ENCODE measurements at places on chromosomes 4 and X.

GRCh38 chr4:172109466-172109865 lies 296.3 kb downstream of the GALNTL6 start:
- DNase-seq: no peak

- no peak for DNase-seq
These were observed 4.9 kb downstream of the CPEB2 start for GRCh38 chr4:15007201-15007600.

GRCh38 chr4:136725286-136726081 lies 806.8 kb downstream of the PCDH18 start:
- DNase-seq: no peak

- DNase-seq: no peak
These were observed 35.8 kb downstream of the PSAPL1 start for GRCh38 chr4:7398788-7399439.

- no peak for DNase-seq
These were observed 122.4 kb upstream of the NAP1L5 start for GRCh38 chr4:88819818-88820697.

DNA sequence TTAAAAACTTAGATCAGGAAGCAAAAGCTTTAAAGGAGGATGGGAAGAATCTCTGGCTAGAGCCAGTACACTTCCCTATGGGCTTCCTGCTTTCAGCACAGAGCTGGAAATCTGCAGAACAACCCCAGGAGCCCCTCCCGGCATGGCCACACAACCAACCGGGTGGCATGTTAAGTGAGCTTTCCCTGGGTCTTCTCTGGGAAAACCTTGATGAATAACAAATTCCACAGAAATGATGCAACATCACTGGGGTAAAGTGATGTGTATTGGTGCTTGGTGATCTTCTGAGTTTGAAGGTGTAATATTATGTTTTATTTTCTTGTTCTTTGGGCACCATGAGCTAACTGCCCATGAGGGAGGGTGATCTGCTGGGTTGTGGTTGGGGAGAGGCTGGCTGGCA lies 22.1 kb downstream of the NHS start:
- DNase-seq: no peak

- no peak for DNase-seq
These were observed 153.0 kb upstream of the TRPC5 start for GRCh38 chrX:112235547-112235946.

DNA sequence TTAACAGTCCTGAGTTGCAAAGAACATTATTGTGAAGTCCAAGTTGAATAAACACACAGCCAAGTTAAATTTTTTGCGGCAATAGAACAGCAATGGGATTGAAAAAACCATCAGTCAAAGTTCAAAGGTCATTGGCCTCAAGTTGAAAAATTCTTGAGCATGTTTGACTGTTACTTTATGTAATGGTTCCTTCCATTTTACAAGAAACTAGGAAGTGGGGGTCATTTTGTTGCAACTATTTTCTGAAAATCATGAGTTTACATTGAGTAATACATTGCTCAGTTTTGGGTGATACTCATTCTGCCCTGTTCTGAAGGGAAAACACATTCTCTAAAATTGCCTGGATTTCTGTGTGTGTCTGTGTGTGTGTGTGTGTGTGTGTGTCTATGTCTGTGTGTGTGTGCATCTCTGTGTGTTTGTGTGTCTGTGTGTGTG lies 5.2 kb upstream of the IRF2 start:
- no peak for DNase-seq

DNA sequence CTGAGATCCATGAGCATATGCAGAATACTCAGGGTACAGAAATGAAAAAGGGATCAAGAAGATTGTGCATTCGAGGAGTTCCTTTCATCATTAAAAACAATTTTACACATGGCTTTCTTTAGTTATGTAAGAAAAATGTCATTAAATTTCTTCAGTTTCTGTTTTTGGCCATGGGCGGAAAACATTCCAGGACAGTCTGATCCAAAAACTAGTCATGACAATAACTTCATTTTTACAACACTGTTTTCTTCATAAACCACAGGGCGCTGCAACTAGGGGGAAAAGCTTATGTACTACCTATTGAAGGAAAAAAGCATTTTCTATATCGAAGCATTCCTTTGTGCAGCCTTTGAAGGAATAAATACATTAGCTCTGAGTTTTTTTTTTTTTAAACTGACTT lies 28.2 kb downstream of the IL13RA1 start:
- DNase-seq: no peak

GRCh38 chr4:40121515-40121914 lies 64.9 kb downstream of the N4BP2 start:
- peak; percentile 48 for DNase-seq

DNA sequence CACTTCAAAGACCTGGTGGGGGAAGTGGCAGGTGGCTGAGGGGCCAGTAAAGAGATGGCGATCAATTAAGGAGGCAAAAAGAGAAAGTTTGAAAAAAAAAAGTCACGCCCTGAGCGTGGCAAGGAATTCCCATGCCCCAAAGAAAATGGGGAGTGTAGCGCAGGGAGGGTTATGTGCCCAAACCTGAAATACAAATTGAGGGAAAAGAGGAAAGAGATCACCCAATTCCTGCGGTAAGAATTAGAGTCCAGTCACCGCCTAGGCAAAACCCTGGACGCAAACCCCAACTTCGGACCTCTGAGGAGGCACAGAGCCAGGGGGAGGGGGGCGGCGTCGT lies 595 bp downstream of the ENOX2 start:
- DNase-seq: no peak

- DNase-seq: no peak
These were observed 43.7 kb upstream of the MED14 start for GRCh38 chrX:40778861-40779575.

GRCh38 chrX:29044423-29045184 lies 457.4 kb downstream of the IL1RAPL1 start:
- no peak for DNase-seq

DNA sequence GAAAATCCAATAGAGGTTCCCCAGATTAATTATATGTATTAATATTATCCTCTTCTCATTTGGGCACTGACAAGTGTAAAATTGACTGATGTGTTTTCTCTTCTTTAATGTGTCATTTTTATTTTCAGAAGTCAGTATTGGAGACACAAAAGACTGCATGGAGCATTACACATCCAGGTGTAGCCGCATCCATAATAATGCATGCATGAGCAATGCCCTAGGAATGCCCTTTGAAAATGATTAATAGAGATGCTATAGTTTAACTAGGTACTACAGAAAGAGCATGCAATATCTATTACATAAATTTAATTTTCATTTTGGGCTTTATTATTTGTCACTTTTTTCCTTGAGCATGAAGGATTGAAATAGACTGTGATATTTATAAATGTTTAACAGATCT lies 509.9 kb downstream of the SPOCK3 start:
- no peak for DNase-seq

GRCh38 chrX:107445146-107445545 lies 4.3 kb upstream of the FRMPD3 start:
- DNase-seq: no peak

DNA sequence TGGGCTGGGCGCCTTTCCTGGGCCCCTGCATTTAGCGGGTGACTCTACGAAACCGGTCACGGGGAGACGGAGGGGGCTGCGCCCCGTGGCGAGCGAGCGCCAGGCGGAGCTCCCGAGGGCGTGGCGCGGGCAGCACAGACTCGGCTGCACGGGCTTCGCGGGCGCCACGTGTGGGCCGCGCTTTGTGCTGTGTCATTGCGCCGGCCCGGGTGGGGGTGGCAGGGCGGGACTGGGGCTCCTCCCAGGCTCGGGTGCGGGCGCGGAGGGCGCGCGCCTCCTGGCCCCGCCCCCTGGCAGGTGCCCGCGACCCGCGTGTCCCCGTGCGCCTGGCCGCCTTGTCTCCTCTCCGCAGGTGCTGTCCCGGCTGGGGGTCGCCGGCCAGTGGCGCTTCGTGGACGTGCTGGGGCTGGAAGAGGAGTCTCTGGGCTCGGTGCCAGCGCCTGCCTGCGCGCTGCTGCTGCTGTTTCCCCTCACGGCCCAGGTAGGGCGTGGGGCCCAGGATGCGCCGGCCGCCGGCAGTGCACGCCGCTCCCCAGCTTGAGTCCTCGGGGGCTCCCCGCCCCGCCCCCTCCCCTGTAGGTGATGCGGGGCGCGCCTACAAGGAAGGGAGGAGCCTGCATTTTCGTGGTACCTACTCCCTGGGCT lies 651 bp downstream of the UCHL1 start:
- no peak for DNase-seq

DNA sequence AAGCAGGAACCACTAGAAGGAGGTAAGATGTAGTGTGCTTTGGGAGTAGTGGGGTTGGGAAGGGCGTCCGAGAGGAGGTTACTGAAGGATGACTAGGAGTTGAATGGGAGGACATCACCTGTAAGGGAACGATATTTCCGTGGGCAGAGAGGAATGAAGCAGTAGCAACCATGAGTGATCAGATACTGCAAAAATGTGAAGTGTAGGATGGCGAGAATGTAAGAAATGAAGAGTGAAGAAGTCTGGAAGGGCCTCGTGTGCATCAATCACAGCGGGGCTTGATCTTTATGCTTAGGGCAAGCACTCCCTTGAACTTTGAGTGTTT lies 594 bp downstream of the MSMO1 start:
- DNase-seq: no peak

- DNase-seq: no peak
These were observed 32.3 kb downstream of the MGARP start for GRCh38 chr4:139247700-139248238.

DNA sequence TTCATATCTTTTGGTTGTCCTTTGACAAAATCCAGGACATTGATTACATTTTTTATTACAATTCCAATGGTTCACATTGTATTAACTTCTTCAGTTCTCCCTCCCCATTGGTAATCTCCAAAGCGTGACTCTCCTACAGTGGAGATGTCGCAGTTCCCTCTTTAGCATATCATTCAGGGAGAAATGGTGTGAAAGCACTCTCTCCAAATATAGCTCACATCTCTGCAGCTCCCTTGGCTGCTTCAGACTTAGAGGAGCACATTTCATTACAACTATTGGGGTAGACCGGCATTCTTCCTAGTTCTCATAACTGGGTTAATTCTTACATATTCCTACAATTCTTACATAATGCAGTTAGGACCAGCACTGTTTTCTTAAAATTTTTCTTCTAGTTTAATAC lies 25.3 kb downstream of the RNF150 start:
- DNase-seq: no peak

All from Karpas-422 (cell line).